CD8-positive, alpha-beta memory T cell (primary cell): ENCODE measurements at places on chromosomes 7 and 10.
A peak's percentile ranks its signal among the peaks of the same experiment; 100 is the strongest.

- DNase-seq = peak; percentile 28
Measured at GRCh38 chr10:43231523-43232078, 35.3 kb downstream of the RASGEF1A start.

GRCh38 chr7:51702673-51703072 is 386.1 kb upstream of the COBL start:
- no peak for DNase-seq

- no peak for DNase-seq
Measured at GRCh38 chr7:33418251-33418701, 288.9 kb downstream of the BBS9 start.

DNA sequence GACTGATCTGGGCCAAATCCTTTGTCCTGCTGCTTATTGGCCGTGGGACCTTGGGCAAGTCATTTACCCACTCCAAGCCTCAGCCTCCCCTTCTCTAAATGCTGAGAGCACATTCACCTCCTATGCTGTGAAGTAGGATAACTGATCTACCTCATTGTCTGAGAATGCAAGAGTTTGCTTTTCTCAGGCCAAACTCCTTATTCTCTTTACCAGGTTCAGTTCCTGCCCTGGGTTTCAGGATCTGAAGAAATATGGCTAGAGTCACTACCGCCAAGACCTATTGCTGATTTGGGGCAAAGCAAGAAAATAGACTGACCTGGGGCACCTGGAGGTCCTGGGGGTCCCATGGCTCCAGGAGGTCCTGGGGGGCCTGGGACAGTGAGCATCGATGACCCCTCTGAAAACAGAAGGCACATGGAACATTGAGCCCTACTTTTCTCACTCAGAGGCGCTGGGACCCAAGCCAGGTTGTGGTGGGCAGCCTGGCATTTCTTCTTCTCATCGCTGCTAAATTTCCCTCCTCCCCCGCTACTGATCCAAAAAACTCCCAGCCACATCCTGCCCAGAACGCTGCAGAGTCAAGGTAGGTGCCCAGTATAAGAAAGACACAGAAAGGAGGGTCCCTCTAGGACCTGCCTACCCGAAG is 42.4 kb downstream of the COL17A1 start:
- DNase-seq = no peak

GRCh38 chr10:15813415-15813814 is 46.9 kb downstream of the MINDY3 start:
- no peak for DNase-seq

GRCh38 chr7:12550956-12551355 is 19.6 kb upstream of the SCIN start:
- no peak for DNase-seq

- no peak for DNase-seq
Measured at GRCh38 chr7:18768256-18768655, 272.7 kb downstream of the HDAC9 start.

DNA sequence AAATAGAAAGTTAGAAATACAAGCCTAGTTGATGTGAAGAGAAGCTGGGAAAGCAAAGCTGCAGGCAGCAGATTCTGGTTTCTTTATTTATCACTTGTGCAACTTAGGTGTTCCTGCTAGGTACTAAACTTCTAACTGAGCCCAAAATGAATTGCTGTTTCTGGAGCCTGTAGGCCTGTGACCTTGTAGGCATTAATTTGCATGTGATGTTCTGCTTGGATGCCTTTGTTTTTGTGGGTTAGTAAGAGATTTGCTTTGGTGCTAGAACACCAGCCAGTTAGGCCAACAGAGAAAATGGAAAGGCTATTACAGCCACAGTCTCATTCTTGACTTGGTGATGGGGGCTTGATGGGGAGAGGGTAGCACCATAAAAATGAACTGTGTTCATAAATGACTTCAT is 370.7 kb downstream of the PPP1R3A start:
- DNase-seq = no peak

- no peak for DNase-seq
Measured at GRCh38 chr7:135334830-135335543, 101.3 kb downstream of the STRA8 start.

- no peak for DNase-seq
Measured at GRCh38 chr10:103517234-103518085, 24.0 kb downstream of the NEURL1 start.

DNA sequence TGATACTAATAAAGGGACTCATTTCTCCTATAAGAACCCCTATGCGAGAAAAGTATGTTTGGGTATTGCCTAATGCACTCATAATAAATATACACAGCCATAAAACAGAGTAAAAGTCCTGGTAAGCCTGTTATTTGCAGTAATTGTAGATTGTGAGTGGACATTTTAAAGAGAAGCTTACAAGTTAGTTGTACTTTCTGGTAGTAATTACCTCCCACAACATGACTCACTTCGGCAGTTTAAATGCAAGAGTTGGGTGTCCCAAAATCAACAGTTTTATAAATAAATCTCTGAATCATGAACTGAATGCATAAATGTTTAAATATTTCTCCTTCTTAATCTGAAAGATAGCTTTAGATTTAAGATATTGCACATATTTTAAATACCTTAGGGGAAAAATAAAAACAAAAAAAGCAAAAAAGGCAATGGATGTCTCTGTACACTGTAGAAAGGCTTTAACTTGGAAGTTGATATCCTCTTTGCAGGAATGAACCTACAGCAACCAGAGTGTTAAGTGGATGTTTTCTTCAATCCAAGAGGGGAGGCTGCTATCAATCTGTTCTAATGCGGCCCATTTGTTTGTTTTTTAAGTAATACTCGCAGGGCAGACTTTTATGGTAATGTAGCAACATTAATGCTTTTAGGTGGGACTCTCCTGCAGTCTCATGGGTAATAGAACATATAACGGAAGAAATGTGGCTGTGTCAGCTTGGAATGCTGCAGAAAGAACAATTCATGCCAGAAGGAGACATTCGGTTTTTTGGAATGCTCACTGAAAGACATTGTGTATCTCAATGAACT is 57.3 kb upstream of the ZEB1 start:
- DNase-seq = no peak

DNA sequence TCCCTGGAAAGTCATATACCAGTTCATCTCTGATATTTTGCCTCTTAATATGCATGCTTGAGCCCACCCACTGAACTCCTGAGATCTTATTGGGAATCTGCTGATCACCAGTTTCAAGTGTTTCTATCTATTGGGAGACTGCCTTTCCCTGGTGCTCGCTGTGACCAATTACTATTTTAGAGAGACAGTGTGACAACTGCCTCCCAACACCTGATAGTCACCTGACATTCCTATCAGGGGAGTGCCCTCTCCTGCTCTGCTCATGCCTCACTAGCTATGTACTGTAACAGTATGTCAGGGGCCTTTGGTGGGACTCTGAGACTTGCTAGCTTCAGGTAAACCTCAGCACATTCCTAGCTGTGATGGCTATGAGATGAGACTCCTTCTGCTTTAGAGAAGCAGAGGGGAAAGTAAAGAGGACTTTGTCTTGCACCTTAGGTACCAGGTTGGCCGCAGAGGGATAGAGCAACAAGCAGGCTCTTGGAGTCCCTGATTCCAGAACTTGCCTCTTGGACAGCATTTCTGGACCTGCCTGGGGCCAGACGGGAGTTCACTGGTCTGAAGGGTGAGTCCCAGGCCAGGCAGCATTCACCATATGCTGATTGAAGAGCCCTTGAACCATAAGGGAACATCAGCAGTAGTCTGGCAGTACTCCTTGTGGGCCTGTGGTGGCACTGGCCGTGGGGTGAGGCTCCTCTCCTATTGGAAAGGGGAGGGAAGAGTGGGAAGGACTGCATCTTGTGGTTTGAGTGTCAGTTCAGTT is 34.4 kb upstream of the ARHGAP12 start:
- DNase-seq = no peak

DNA sequence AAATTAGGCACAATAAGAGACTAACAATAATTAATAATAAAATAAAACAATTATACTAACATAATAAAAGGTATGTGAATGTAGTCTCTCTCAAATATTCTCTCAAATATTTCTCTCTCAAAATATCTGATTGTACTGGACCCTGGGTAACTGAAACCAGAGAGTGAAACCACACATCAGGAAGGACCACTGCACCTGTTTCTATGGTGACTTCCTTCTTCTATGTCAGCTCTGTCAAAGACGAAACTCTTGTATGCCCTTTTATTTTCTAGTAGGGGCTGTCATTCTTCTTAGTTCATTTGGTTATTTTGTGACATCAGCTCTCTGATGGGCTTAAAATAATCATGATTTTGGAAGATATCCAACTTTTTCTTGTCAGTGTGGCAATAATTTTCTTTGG is 428.0 kb upstream of the TPK1 start:
- no peak for DNase-seq

DNA sequence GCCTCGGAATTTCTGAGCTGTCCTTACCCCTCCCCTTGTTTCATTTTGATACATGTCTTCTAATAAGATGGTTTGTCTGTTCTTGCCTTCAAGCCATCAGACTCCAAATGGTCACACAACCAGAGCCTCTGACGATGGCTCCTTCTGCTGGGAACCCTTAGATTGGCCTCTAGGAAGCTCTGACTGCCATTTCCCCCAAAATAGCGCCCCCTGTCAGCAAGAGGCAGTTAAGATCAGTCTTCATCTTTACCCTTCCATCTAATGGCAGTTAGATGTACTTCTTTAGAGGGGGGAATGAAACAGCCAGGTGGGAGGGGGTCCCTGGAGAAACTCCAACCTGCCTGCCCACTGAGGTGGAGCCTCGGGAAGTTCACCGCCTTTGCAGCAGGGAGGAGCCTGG is 85.8 kb upstream of the GPR22 start:
- no peak for DNase-seq

GRCh38 chr10:114096864-114097263 is 53.2 kb downstream of the ADRB1 start:
- DNase-seq = no peak

- no peak for DNase-seq
Measured at GRCh38 chr10:97020452-97021400, 165.0 kb downstream of the SLIT1 start.

GRCh38 chr7:101546308-101546936 is 82.7 kb downstream of the MYL10 start:
- DNase-seq = no peak

GRCh38 chr10:58157076-58157766 is 110.5 kb downstream of the IPMK start:
- no peak for DNase-seq

DNA sequence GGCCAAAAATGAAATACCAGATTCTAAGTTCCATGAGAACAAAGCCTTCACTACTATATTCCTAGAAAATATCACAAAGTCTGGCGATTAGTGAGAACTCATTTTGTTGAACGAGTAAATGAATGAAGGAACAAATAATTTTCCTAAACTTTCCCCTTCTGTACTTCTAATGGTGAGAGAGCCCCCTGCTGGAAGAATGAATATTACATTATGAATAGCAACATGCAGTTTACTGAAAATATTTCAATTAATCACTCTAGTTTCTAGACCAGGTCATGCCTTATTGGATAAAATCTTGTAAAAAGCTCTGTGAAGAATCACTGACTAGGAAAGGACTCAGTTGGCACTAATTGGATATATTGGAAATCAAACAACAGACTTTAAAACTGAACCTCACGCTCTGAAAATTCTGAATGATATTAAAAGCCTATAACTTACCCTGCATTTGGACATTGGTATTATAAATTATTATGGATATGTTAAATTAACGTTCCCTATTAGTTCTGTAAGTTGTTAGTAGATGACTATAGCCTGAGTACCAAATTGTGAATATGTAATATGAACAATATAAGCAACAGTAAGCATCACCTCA is 32.4 kb upstream of the MTPN start:
- DNase-seq = peak; percentile 22

- no peak for DNase-seq
Measured at GRCh38 chr10:774661-775244, 85.3 kb upstream of the DIP2C start.

GRCh38 chr10:97690133-97690532 is 3.1 kb upstream of the AVPI1 start:
- no peak for DNase-seq
